ENCODE measurements at places on chromosomes 5 and 9.

DNA sequence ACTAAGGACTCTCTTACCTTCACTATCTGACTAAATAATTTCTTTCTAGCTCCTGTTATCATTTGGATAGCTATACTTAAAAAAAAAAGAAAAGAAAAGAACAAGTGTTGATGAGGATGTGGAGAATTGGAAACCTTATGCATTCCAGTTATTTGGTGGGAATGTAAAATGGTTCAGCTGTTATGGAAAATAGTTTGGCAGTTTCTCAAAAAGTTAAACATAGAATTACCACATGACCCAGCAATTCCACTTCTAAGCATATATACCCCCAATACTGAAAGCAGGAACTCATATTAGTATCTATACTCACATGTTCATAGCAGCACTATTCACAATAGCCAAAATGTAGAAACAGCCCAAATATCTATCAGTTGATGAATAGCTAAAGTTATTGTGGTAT lies 61.1 kb downstream of the GNA14 start:
- DNase-seq = no peak

DNA sequence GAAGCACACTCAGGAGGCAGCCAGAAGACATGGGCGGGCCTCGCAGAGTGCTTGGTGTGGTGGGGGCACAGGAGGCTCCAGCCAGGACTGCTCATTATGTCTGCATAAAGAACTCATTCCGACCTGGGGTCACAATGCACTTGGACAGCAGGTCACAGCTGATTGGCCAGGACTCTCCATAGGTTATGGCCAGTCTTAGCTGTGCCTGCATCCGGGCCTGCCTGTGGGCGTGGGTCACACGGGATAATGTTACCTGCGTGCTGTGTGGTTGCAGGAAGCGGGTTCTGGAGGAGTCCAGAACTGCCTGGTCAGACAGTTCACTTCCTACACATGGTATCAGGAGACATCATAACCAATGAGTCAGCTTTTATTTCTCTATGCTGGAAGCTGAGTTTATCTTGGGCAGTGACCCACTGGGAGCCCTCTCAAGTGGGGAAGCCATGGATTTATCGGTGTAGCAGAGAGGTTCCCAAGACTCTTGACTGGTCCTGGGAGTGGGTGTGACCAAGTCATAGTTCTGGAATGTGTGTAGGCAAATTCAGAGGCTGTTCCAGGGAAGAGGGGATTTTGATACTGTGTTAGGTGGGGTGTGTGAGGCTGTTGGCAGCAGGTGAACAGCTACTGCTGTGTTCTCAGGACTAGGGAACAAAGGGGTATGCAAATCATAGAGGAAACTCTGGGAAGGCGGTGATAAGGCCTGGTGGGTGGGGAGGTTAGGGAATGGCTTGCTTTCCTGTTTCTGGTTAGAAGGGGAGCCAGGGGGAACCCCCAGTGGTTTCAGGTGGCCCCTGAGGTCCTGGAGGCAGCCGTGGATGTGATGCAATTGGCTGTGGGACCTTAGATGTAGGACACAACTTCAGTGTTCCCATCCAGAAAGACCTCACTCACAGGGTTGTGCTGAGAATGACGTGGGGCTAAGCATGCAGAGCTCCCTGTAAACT lies 51.3 kb downstream of the ARHGEF37 start:
- no peak for DNase-seq

DNA sequence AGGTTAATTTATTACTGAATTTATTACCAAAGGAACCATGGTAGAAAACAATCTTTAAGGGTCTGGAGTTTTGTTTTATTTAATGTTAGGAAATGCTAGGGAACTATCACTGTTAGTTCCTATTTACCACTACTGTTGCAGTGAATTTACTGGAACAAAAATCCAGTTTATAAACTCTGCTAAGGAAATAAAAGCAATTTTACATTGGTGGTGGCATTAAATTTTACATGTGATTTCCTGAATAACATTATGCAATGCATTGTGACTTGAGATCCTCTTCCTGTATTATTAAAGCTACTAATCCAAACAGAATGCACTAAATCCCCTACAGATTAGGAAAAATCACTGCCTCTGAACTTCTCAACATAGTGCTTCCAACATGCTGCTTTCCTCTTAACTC lies 599.5 kb upstream of the PTGER4 start:
- DNase-seq = no peak

DNA sequence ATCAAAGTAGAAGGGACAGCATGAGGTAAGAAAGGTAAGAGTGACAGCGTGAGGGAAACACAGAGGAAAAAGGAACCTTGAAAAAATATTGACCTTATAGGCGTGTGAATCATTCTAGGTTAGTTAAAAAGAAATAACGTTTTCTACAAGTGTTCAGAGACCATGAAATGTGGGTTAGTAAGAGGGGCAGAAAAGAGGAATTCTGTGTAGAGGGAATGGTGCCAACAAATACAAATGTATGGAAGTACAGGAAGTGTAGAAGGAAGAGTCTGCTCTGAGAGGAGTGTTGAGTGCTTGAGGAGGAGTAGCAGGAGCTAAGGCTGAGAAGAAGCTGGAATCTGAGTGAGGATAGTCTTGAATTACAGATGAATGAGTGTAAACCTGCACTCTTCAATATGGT lies 418.6 kb upstream of the RIOK2 start:
- no peak for DNase-seq

DNA sequence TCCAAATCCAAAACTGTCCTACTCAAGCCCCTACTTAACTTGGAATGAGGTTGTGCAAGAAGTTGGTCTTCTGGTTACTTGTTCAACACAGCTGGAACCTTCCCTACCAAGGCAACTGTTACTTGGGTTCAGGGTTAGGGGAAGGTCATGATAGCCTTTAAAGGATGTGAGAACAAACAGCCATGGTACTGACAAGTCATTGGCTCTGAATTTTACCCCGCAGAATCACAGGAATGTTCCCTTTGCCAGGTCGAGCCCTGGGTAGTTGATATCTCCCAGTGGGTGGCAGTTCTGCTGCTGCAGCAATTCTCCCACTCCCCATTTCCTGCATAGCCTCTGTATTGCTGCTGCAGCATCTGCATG lies 396.1 kb upstream of the MPDZ start:
- DNase-seq = no peak

DNA sequence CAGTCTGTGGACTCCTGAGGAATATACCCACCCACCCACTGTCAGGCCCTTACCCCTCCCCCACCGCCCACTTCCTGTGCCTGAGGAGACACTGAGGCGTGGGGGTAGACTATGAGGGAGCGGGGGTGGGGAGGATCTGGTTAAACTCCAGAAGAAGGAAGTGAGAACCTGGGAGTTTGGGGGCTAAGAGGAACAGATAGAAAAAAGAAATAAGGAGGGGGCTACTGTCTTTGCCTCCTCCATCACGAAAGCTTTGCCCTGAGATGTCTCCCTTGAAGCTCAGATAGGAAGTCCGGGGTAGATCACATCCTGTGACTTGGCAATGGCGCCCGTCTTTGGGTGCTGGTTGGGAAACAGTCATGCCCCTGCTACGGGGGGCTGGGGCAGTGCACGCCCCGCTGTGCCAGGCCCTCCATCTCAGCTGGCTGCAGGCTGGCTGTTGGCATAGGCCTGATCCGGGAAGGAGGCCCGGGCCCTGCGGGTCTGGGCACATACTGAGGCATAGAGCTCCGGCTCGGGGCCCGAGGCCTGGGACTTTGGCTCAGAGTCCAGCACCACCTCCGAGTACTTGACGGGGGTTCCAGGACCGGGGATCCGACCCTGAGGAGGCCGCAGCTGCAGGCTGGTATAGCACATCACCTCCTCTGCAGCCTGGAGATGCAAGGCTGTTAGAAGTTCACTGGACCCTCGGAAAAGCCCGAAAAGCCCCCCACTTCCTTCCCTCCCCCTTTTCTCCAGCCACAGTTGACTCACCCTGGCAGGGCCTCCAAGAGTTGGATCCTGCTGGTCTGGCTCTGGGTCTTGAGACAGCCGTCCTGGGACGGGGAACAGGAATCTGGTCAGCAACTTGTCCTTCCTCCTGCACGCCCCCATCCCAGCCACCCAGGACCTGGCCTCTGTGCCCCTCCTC lies 1.0 kb downstream of the SIT1 start:
- no peak for DNase-seq

DNA sequence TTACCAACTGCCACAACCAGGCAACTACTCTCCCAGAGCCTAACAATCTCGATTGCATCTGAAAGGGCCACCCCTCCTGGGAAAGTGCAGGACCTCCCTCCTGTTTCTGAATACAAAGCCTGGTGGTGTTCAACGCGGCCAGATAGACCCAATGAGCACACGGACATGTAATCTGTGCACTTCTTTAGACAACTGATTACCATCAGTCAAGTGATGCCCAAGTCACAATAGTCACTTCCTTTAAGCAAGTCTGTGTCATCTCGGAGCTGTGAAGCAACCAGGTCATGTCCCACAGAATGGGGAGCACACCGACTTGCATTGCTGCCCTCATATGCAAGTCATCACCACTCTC lies 739 bp downstream of the C9orf72 start:
- DNase-seq = peak; percentile 62

GRCh38 chr5:7881816-7882215 lies 12.9 kb downstream of the MTRR start:
- DNase-seq = no peak
